ENCODE measurements at places on chromosomes 3 and 15. TPM values are rescaled to one million over a fixed set of nuclear protein-coding genes. Genes with fewer than 3 reads are reported as not detected.

GRCh38 chr15:25735550-25736384 is 127.4 kb downstream of the ATP10A start:
- DNase-seq = no peak

DNA sequence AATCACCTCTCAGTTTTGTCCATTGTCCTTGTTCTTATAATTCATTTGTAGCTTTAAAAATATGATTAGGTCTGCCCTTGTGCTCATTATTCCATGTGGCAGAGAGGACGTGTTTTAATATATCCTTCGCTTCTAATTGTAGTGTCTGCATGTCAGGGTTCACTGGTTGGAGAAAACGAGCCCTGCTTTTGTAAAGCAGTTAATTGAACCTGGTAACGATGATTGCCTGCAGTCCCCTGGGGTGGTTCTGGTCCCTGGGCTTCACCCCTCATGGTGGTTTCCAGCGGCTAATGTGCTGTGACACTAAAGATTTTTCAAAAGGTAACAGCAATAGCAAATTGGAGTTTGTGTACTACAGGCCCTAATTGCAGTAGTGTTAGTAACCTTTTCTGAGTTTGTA is 299.6 kb downstream of the CACNA2D3 start:
- no peak for DNase-seq

CKMT1A gene
- total RNA-seq = 0.79 TPM

DNA sequence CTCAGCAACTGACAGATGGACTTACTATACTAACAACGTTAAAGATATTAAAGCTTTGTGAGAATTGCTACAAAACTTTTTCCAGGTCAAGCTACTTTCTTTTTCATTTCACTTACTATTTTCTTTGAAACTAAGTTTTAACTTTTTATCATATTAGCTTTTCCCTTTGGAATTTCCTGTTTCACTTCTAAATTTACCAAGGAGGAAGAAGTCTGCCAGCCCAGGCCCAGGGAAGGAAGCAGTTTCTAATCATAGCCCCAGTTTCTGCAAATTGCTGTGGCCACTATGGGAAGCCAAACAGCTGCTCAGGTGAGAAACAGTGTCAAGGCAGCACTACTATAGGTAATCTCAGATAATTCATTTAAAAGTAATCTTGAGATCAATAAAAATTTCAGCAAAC is 18.4 kb downstream of the CYFIP1 start:
- DNase-seq = no peak

TMEM40 gene
- 2.3 TPM for total RNA-seq

- no peak for DNase-seq
Observed at GRCh38 chr15:43919540-43920253, 92.9 kb downstream of the WDR76 start.

GUCA1C gene
- not detected for total RNA-seq

DNA sequence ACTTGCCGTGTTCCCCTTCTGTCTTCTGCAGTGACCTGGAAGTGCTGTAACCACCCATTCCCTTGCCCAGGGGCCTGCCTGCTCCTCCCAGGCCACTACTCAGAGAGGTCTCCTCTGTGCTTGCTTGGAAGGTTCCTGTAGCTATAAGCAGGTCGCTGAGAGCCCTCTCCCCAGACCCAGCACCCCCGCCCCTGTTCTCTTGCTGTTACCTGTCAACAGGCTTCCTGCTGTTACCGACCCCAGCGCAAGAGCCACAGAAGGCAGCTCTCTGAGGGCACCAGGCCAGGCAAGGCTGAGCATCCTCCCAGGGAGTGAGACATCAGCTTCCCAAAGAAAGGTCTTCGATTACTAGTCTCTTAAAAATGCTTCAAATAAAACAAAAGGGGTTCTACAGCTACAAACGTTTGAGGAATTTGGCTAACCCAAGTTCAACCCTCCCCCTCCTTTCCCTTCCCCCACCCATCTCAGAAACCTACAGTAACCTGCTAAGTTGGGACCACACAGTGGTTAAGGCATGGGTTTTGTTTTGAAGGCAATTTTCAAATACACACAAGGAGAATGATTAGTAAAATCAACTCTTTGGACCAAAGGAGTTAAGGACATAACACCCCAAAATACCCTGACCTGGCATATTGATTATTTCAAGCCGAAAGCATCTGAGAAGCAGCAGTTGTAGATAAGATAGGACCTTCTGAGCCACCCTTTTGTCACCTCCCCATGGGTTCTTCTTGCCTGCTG is 74.9 kb upstream of the MFGE8 start:
- no peak for DNase-seq

ALS2CL gene
- 10.4 TPM for total RNA-seq

ATP13A4 gene
- 7.7 TPM for total RNA-seq

GRCh38 chr3:166955201-166955939 is 424.7 kb downstream of the ZBBX start:
- DNase-seq = no peak

DNA sequence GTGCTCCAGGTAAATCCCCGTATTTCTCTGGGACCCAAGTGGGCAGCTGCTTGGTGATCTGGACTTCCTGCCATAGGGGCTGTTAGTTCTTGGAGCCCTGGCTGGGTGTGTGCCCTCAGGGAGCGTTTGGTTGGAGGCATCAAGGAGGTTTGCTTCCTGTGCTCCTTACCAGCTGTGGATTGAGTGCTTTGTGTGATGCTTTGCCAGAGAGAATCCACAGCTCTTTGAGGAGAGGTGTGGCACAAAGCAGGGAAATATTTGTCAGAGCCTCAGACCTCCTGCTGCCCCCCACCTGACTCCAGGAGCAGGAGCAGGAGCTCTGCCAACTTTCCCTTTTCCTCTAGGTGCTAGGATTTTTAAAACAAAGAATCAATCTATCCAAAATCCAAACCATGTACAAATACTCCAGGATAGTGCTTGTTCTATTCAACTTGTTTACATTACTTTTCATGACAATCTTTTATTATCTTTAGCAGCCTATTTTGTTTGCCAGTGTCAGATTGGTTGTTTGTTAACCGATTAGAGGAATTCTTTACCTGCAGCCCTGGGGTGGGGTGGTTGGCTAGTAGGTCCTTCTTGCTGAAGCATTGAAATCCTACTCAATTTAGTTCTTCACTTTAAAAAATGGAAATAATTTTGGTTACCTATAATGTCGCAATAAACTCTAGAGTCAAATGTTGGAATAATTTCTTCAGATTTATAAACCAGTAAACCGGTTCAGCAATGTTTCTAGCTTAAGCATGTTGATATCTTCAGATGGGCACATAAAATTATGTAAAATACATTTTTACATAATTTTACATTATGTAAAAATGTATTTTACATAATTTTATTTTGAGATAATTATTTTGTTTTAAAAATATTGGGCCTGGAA is 2.5 kb downstream of the CTDSPL start:
- no peak for DNase-seq

DNA sequence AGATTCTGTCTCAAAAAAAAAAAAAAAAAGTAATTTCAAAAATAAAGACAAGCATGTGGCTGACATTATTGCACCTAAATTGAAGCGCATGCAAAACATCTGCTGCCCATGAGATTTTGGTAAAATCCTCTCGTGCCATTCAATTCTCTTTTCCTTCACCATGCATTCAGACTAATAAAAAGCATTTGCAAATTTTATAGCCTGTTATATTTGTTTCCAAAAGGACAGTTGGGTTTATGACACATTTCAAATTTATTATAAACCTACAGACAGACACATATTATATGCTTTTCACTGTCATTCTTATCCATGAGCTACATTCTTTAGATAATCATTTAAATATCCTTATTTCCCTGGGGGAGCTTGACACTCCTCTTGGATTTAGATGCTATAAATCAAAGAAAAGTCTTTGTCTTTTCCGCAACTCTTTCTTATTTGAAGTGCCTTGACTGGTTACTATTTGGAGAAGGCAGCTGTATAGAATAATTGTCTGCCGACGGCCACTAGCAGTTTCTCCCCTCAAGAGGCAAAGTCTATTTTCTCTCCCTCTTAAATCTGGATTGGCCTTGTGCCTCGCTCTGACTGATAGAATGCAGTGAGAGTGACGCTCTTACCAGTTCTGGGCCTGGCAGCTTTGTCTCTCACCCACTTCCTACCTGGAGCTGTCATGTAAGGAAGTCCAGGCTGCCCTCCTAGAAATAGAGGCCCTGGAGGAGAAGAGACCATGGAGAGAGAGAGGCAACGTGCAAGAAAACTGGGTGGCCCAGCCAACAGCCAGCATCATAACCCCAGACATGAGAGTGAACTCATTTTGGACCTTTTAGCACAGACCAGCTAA is 6.8 kb upstream of the LRIG1 start:
- DNase-seq = no peak

DNA sequence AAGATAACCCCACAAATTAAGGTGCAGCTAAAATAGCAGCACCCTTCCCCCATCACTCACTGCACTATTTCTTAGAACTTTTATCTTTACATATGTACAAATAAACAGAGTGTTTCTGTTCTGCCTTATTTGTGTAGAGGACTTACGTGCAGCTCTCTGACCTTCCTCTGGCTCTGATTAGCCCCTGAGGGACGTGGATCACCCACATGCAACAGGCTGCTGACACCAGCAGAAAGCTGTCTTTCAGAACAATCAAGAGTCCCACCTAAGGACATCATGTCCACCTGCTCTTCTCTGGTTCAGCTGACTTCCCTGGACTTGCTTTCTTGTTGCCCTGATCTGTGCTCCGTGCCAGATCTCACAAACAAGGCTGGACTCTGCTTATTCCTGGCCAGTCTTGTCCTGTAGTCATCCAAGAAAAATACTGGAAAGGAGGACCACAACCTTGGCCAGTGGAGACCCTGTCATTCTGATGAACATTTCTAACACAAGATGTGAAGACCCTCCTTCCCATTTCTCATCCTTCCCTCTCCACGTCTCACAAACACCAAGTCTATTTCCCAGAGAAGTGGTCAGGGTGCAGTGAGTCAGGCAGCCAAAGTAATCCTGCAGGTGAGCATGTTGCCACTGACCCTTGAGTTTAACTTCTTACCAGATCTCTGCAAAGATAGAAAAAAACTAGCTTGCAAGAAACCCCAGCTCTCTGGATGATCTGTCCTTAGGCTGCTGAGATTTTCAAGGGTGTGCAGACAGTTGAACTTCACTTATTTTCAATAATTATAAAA is 243.6 kb upstream of the ICE2 start:
- DNase-seq = no peak

CFAP100 gene
- not detected for total RNA-seq

DNA sequence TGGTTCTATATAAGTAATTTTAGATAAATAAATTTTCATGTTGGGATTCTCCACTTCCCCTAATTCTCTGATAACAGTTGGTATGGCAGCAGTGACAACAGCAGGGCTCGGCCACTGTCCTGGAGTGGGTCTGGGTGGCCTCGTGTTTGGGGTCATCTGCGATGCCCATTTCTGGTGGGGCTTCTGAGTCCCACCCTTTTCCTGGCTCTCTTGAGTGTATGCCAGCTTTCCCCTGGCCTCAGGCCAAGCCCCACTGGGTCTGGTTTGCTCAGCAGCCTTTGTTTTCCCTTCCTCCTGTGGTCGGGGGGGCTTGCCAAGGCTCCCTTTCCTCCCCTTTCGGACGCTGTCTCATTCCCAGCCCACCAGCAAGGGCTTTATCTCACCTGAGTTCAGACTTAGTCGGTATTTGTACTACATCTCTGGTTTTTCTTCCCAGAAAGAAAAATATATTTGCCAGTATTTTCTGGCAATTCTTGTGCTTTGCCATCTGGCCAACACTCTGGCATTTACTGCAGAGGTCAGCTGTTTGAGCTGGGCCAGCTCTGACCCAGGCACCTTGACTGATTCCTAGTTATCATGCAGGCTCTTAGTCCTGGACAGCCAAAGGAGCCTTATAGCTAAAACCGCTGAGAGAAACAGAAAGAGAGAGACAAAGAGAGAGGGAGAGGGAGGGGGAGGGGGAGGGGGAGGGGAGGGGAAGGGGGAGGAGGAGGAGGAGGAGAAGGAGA is 35.2 kb downstream of the MYZAP start:
- DNase-seq = no peak

VWA5B2 gene
- total RNA-seq = 0.05 TPM

KBTBD13 gene
- total RNA-seq = 0.32 TPM

GRCh38 chr15:69015591-69015990 is 1.1 kb downstream of the NOX5 start:
- DNase-seq = no peak

GRCh38 chr3:110262896-110263295 is 808.7 kb upstream of the NECTIN3 start:
- DNase-seq = no peak

MFGE8 gene
- total RNA-seq = 47.4 TPM

DNA sequence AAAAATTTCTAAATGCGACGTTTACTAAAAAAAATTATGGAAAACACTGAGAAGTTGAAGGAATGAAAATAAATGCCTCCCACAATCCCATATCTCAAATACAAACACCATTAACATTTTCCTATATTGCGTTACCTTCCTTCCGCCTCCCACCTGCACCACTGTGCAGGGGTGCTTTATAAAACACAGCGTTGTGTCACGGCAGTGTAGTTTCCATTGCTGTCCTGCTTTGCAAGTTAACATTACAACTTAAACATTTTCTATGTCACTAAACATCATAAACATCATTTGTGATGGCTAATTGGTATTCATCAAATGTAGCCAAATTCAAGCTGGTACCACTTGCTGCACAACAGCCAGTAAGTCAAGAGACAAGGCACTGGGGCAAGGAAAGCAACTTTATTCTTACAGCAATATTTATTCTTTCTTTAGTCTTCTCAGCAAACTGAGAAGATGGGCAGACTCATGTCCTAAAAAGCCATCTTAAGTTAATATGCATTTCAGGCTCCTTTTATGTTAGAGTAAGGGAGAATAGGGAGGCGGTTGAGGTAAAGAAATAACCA is 12.3 kb upstream of the FETUB start:
- no peak for DNase-seq

ZMYND10 gene
- 1.2 TPM for total RNA-seq

DNA sequence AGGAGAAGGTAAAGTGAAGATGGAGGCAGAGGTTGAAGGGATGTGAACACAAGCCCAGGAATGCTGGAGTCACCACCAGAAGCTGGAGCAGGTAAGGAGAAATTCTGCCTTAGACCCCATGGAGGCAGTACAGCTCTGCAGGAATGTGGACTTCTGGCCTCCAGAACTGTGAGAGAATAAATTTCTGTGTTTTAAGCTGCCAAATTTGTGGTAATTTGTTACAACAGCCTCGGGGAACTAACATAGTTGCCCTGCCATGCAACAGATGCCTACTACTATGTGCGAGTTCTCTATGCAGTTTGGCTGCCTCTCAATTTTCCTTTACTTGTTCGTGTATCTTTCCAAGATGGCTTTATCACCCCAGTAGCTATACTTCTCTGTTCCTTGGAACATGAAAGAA is 394.1 kb downstream of the TUSC7 start:
- no peak for DNase-seq

DNA sequence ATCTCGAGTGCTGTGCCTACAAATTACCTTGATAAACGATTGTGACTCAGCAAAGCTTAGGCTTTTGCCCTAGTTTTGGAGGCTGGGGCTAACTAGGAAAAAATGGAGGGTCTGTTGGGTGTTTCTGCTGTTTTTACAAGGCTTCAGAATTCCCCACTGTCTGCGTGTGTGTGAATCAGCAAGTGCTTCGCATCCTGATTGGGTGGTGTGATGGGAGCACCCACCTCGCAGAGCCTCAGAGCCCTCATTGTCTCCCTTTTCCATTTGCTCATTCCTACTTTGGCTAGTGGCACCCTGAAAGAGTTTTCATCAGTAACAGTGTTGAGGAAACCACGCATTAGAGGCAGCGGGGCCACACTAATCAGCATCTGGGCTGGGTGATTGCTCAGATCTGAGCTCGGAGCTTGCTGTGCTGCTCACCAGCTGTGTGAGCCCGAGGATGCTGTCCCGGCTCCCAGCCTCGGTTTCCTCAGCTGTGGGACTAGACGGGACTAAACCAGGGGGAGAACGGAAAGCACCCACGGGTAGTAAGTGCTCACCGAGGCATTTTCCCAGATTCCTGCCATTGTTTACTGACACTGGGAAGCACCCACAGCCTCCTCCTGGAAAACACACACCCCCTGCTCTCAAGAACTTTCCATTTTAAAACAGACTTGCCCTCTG is 40.6 kb downstream of the GOLGA8S start:
- DNase-seq = no peak

Measured in urinary bladder (tissue), 4 donors.